ENCODE measurements at places on chromosomes 3 and 15.

- DNase-seq = no peak
Observed at GRCh38 chr3:122415762-122416654, at the start of gene WDR5B. Gene WDR5B (minus strand): TSS chr3:122416062. CDS start chr3:122415528, 534 bp downstream.

DNA sequence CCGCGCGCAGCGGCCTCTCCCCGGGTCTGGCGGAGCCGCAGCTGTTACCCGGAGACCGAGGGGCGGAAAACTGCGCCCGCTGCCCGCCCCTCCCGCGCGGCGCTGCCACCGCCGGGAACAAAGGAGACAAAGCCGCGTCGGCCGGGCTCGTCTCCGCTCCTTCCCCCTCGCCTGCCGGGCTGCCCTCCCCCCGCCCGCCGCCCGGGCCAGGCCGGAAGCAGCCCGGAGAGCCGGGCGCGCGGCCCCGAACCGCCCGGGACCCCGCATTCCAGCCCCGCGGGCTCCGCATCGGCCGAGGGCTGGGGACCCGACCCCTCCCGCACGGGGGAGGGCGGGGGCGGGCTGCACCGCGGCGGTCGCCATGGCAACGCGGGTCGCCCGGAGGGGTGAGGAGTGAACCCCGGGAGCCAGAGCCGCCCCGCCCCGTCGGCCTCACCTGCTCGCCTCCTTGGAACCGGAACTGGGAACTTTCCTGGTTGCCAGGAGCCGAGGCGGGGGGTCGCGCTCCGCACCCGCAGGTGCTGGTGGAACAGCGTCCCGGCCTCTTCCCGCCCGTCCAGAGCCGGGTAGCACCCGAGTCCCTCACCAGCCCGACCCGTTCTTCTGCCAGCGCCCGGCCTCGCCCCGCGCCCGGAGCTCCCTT, 448 bp downstream of the PLXNB1 start:
- no peak for DNase-seq

DNA sequence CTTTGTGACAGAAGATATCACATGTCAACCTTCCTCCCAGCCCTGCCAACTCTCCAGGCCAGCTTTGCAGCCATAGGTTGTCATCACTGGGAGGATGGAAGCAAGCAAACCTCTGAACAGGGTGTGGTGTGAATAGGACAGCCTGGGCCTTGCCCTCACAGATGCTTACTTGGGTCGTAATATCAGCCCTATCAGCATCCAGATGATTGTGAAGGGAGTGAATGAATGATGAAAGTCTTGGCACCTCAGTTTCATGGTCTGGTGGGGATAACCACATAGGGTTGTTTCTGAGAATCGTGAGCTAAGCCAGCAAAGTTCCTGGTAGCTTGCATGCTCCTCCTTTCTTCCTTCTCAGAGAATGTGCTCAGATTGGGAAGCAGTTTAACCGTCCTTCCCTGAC, 55.1 kb upstream of the POLR2M start:
- DNase-seq = no peak

DNA sequence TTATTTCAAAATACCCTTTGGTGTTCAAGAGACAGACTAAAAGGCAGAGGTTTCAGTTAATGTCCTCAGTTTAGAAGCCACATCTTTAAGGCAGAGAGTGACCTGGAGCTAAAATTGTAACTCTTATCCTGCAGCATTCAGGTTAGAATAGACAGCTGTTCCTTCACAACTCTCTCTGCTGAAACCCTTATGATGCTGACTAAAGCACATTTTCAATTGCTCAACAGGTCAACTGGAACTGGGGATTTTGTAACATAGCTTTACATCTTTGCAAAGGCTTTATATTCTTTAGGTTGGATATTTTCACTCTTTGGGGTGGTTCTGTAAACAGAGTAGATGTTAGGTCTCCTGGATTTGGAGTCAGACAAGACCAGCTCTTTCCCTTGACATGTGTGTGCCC, 20.3 kb upstream of the PLSCR4 start:
- no peak for DNase-seq

GRCh38 chr3:59237121-59237520, 187.3 kb upstream of the CFAP20DC start:
- DNase-seq = no peak

- no peak for DNase-seq
Observed at GRCh38 chr3:117454254-117454653, 744.7 kb downstream of the TUSC7 start.

DNA sequence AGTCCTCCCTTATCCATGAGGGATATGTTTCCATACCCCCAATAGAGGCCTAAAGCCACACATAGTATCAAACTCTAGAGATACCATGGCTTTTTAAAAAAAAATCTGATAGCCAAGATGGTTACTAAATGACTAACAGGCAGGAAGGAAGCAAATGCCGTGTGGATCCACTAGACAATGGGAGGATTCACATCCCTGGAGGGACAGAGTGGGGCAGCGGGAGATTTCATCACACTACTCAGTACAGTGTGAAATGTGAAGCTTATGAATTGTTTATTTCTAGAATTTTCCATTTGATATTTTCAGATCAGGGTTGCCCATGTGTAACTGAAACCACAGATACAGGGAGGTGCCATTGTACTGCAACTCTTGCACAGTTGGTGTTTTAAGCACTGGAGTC, 826.6 kb downstream of the SQOR start:
- DNase-seq = no peak

- DNase-seq = no peak
Observed at GRCh38 chr3:5022187-5022965, 43.1 kb downstream of the BHLHE40 start.
